Astrocyte (in vitro differentiated cells and primary cell): ENCODE measurements at places on chromosomes 6 and 20. TPM values are rescaled to one million over a fixed set of nuclear protein-coding genes. Genes with fewer than 3 reads are reported as not detected.

- no peak for DNase-seq
Observed at GRCh38 chr6:108119769-108120141, 45.2 kb upstream of the OSTM1 start.

DNA sequence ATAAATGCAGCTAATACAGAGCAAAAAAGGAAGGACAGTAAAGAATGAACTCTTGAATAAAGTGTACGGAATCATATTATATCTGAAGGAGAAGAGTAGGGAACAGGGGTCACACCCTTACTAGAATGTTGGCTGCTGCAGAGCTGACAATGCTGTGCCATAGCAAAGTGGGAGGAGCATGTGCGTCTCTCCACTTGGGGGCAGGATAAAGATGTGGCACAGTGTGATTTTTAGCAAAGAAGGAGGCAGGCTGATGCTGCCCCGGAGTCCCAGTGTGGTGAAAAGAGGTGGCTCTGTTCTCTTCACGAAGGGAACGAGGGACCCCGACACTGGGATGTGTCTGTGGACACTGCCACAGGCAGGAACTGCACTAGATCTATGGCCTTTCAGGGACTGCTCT, 67.5 kb downstream of the INSM1 start:
- no peak for DNase-seq

GRCh38 chr6:119610754-119611153, 261.2 kb upstream of the MAN1A1 start:
- DNase-seq: no peak

DNA sequence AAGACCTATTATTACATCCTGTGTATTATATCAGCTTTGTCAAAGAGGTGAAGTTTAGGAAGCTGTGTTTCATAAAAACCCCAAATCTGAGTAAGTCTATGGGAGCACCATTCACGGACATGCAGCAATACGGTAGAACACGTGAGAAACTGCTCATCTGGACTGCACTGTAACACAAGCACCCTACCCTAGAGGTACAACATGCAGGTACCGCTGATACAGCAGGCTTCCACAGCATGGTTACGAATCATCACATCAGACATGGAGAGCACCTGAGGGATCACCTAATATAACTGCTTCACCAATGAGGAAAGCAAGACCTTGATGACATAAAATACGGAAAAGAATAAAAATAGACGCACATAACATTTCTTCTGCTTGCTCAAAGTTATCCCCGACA, 96.7 kb downstream of the GMDS start:
- no peak for DNase-seq

- peak; percentile 14 for DNase-seq
Observed at GRCh38 chr6:26003102-26003694, 40.6 kb downstream of the TRIM38 start.

Gene SKIC2
- 75.3 and 79.1 TPM in 2 replicates for total RNA-seq

Gene TP53TG5
- not detected in 2 replicates for total RNA-seq
